ENCODE measurements at places on chromosomes 11 and 22.

- no peak for DNase-seq
Measured at GRCh38 chr11:9858822-9859221, 194.9 kb downstream of the SWAP70 start.

DNA sequence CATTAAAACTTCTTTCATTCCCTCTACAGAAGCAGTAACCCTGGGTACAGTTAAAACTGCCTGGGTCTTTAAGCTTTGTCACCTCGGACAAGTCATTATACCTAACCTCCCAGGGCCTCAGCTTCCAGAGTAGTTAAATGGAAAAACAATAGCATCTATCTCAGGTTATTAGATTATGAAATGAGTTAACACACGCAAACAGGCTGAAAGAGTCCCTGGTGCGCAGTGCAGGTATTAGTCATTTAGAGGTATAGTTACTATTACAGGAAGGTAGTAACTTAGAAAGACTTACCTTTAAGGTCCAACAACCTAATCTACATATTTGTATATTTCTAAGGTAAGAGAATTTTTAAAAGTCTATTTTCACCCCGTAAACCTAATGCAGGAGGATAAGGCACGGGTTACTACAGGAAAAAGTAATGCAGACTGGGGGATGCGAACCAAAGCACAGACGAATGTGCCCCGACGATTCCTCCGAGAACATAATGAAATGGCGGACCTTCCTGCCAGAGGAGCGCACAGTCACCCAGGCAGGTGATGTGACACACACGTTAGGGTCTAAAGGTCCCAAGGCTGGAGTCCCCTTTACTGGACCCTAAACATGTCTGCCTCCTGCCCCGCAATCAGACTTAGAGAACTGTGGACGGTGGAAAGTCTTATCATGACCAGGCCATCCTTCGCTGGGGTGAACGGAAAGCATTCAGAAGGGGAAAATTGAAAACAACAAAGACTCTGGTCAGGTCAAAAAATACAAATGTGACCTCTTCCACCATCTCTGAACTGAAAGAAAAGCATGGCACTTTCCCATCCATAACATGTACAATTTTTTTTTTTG is 1.3 kb downstream of the NAP1L4 start:
- DNase-seq = no peak

GRCh38 chr11:87545858-87546257 is 508.1 kb downstream of the TMEM135 start:
- no peak for DNase-seq

GRCh38 chr11:61126256-61126655 is 24.0 kb downstream of the CD5 start:
- DNase-seq = no peak

GRCh38 chr22:28674121-28674563 is 5.5 kb downstream of the TTC28 start:
- no peak for DNase-seq

DNA sequence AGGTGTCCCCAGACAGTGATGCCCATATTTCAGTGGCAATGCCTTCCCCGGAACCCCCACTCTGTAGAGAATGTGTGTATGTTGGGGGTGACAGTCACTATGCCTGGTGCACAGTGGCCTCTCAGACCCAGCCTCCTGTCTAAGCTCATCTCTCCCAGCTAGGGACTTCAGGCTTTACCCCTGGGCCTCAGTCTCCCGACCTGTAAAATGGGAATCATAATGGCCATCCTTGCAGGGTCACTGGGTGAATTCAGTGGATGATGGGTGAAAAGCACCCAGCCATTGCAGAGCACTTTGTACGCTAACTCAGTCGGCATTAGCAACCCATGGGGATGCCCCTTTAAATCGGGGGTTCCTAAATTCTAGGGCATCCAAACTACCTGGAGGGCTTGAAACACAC is 18.9 kb downstream of the FGF3 start:
- DNase-seq = no peak

GRCh38 chr22:30940685-30941362 is 27.8 kb downstream of the MORC2 start:
- DNase-seq = no peak

DNA sequence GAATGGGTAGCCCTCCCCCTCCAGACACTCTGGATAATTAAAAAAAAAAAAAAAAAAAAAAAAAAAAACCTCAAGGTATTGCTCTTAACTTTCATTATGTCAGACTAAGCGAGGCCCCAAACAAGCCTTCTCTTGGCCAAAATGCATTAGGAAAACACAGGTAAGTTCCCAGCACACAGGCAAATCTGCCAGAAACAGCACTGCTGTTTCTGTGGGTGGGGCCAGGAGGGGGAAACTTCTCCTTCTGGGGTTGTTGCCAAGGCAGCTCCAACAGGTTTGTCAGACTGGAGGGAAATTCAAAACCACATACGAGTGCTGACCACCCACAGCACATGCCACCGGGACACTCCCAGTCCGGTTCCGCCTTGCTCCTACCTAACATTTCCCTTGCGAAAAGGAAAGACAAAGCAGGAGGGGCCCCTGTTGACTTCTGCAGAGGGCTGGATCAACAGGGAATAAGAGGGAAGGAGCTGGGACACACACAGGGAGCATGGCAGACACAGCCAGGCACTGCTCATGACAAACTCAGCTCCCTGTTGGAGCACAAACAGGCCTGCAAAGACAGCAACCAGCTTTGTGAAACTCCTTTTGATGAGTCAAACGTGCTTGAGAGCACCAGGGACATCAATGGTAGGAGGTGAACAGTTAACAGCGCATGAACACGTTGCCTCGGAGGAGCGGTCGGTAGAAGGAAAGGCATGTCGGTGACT is 55.0 kb downstream of the MYH9 start:
- DNase-seq = no peak

- DNase-seq = no peak
Measured at GRCh38 chr11:57363131-57364080, 17.5 kb downstream of the PRG3 start.

- DNase-seq = no peak
Measured at GRCh38 chr11:95299078-95299679, 68.2 kb upstream of the SESN3 start.

DNA sequence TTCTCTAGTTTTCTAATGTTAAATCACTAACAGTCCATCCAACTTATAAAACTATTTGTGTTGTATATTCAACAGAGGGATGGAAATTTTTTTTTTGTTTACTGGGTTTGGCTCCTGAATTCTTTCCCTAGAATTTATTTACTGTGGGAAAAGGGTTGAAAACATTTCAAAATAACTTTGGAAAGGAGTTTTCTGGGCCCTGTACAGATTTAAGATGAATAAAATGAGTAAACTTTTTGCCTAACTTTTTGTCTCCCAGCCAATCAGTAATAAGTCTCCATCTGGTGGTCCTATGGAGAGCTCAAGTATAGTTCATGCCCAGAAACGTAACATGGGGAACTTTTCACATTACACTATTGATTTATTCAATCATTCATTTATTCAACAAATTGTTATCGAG is 16.7 kb upstream of the PRSS23 start:
- DNase-seq = no peak

- DNase-seq = no peak
Measured at GRCh38 chr22:39712751-39713525, 142.4 kb downstream of the CACNA1I start.

DNA sequence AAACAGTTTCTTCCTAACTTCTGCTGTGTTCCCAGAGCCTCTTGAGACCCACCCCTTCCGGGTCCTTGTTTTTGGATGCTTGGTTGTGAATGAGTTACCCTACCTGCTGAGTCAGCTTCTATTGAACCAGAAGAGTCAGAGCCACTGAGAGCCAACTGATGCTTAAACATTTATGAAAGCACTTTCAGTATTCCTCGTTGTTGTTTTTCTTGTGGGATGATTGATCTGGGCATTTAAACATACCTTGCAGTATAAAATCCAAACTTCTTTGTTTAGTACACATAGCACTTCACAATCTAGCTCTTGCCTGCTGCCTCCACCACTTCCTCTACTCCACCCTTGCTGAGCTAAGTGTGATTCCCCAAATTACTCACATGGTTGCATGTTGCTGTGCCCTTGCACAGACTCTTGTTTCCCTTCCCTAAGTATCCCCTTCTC is 5.5 kb downstream of the PRSS23 start:
- DNase-seq = no peak

- no peak for DNase-seq
Measured at GRCh38 chr11:130215531-130216220, 56.1 kb downstream of the ST14 start.

DNA sequence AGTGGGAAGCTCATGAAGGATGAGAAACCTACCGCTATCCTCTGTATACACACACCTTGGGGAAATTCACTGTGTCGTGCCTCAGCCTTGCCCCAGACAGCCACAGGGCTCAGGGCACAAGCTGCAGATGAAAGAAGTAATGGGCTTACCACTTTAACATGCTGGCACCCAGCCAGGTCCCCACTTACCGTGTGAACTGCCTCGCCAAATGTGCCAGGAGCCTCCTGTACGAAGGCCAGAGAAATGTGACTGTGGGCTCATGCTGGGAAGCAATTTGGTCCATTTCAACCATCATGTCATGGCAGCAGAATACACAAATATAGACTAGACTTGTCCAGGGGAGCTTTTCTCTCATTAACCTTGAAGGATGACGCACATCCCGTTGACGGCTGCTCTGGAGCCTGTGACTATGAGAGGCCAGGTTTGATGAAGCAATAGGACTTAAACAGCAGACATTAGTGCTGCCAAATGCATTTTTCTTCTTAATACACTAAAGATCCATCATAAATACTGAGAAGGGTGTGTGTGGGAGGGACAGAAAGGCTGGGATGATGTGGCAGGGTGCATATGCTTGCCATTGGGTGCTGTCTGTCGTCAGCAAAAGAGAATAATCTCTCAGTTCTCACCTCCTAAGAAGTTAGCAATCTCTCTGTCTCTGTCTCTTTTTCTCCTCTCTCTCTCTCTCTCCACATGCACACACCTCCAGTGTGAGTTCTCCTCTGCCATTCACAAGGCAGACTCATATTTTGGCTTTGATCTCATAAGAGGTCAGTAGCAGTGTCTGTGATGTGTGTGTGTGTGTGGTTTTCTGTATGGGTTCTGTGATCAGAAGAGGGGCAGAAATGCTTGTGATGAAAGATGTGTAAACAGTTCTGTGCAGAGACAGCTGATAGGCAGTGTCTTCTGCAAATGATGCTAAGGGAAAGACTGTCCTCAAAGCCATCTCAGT is 142.4 kb downstream of the KIRREL3 start:
- DNase-seq = no peak

GRCh38 chr11:100756559-100756958 is 69.5 kb downstream of the ARHGAP42 start:
- DNase-seq = no peak

- DNase-seq = no peak
Measured at GRCh38 chr11:125305345-125305744, 140.8 kb downstream of the PKNOX2 start.

- DNase-seq = no peak
Measured at GRCh38 chr11:119701591-119702549, 27.1 kb downstream of the NECTIN1 start.

DNA sequence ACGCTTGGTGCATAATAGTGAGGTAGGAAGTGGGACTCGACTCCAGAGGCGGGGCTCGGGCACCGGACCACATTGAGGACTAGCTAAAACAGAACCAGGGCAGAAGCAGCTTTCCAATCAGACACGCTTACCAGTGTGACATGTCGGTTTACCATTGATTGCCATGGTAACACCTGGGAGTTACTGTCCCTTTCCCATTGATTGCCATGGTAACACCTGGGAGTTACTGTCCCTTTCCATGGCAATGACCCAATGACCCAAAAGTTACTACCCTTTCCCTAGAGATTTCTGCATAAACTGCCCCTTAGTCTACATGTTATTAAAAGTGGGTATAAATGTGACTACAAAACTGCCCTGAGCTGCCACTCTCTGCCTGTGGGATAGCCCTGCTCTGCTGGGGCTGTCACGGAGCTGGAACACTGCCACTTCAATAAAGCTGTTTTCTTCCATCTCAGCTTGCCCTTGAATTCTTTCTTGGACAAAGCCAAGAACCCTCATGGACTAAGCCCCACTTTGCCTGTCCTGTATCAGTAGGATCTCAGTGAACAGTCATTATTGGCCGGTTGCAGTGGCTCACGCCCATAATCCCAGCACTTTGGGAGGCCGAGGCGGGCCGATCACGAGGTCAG is 77.4 kb upstream of the CRYBB3 start:
- no peak for DNase-seq

GRCh38 chr11:65695459-65696241 is 16.4 kb upstream of the KAT5 start:
- DNase-seq = no peak

DNA sequence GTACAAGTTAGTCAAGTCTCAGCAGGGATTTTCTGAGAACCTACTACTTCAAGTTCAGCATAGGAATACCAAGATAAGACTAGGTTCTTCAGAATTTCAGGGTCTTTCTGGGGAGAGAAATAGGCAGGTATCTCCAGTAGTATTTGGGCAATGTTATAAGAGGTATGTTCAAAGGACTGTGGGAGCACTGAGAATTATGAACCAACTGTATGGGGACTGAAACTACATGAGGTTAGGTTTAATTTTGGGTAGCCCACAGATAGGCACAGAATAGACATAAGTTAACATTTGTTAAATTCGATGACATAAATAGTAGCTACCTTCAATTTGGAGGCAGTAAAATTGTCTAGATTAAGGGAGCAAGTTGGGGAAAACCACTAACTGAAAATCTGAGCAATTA is 9.2 kb upstream of the GAB2 start:
- DNase-seq = no peak

GRCh38 chr11:44563711-44564110 is 1.8 kb upstream of the CD82 start:
- no peak for DNase-seq

DNA sequence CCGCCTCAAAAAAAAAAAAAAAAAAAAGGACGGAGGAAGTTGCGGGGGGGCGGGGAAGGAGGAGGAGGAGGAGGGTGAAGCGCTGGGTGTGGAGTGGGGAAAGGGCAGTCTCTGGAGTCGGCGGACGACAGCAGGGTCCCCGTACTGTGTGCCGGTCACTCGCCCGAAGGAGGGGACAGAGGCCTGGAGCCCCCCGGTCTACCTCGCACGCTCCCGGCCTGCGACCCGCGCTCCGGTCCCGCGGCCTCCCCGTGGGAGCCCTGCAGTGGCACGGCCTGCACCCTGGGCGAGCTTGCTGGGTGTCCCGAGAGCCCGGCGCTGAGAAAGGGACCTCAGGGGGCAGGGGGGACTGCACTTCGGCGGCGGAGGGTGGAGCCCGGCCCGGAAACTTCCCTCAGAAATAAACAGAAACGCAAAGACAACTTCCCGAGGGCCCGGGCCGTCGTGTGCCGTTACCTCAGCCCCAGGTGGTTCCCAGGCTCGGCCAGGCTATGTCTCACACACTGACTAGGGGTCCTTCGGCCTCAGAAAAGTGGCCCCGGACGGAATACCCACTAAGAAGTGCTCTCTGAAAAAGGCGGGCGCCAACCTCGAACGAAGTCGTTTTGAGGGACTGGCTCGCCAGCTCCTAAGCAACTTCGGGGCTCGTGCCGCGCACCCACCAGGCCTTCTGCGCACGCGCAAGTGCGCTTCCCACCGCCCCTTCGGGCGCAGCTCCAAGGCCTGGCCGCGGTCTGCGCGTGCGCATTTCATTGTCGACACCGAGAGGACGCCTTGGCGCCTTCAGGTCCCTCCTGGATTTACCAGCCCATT is at the start of gene MAJIN:
MAJIN (minus strand) TSS at position 688 of the 813 bp plus-strand sequence. CDS start 12,703 bp downstream, outside the sequence.
- DNase-seq = peak; percentile 81

GRCh38 chr11:16749666-16750065 is 11.2 kb downstream of the C11orf58 start:
- no peak for DNase-seq

GRCh38 chr11:2531277-2531986 is 86.6 kb downstream of the KCNQ1 start:
- peak; percentile 63 for DNase-seq

- no peak for DNase-seq
Measured at GRCh38 chr11:94025690-94026394, 4.7 kb downstream of the HEPHL1 start.
